ENCODE measurements at places on chromosomes 6 and 20.

DNA sequence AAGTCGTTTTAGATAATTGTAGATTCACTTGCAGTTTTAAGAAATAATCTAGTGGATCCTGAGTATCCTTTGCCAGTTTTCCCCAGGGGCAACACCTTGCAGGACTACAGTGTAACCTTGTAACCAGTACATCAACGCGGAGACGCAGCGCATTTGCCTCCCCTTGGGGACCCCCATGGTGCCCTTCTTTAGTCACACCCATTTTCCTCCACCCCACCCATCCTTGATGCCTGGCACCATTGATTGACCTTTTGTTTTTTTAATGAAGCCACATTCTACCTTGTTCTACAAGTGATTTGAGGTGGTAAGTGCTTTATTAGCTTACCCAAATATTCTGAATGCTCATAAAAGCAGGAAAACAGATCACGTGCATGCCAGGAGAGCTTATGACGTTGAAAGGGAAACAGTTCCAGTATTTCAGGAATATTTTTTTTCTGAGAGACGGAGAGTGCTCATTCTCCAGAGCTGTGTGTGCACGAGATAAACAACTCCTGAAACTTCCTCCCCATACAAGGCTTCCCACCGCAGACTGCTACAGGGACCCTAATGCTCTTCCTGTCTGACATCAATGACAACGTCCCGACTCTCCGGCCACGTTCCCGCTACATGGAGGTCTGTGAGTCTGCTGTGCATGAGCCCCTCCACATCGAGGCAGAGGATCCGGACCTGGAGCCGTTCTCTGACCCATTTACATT lies 35.7 kb downstream of the CDH26 start:
- no peak for DNase-seq

- DNase-seq, result peak; percentile 50
These were observed at the start of gene FOXO3 for GRCh38 chr6:108560463-108561308. Gene FOXO3, plus strand, starts transcription at chr6:108560917. Its CDS starts 292 bp downstream, at chr6:108561209.

DNA sequence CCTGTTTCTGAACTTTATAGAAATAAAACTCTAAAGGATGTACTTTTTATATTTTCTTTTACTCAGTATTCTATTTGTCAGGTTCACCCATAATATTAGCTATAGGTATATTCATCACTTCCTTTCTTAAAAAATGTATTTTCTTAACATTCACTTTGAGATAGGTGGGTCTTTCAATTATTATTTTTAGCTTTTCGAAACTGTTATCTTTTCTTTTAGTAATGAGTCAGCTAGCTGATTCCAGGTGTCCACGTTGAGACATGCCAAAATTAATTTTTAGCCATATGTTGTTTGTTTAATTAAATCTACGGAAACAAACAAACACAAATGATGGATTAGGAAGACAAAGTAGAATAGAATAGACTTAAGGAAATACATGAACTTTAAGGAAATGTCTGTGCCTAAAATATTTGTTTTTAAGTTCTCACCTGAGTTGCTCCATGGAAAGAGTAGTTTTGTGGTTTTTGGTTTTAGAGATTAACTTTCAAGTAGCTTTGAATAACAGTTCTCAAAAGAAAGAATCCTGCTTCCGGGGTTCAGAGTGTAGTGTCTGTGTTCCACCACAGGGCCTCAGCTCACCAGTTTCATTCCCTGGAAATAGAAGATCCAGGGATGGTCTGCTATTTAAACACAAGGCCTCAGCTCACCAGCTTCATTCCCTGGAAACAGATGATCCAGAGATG lies 435.0 kb downstream of the HAO1 start:
- DNase-seq, result no peak

DNA sequence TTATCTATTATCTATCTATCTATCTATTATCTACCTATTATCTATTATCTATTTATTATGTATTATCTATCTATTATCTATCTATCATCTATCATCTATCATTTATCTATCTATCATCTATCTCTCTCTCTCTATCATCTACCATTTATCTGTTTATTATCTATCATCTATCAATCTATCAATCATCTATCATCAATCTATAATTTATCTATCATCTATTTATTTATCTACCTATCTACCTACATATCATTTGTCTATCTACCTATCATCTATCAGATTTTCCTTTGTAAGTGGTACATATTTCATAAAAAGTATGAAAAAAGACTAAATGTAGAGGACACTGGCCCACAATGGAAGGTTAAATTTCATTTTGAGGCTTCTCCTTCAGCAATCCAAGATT lies 212.1 kb upstream of the EXOC2 start:
- no peak for DNase-seq

DNA sequence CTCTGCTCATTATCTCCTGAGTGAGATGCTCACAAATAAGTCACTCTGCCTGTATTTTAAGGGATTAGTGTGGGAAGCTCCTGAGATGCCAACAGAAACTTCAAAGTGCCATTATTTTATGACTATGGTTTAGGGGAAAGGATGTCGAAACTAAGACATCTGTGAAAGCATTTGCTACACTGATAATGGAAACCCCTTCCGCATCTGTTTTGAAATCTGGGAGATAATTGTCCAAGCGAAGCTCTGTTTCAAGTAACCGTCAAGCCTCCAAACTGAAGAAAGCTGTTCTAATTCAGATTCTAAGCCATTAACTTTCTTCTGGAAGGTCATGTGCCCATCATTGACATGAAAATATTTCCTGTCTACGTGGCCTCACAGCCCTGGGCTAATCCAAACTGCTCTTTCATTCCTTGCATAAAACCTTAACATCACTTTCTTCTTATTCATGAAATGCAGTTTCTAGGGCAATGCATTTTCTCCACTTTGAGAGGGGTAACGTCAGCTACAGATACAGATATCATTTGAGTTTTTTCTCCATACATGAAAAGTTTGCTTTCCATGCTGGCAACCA lies 932.0 kb downstream of the C6orf118 start:
- no peak for DNase-seq

DNA sequence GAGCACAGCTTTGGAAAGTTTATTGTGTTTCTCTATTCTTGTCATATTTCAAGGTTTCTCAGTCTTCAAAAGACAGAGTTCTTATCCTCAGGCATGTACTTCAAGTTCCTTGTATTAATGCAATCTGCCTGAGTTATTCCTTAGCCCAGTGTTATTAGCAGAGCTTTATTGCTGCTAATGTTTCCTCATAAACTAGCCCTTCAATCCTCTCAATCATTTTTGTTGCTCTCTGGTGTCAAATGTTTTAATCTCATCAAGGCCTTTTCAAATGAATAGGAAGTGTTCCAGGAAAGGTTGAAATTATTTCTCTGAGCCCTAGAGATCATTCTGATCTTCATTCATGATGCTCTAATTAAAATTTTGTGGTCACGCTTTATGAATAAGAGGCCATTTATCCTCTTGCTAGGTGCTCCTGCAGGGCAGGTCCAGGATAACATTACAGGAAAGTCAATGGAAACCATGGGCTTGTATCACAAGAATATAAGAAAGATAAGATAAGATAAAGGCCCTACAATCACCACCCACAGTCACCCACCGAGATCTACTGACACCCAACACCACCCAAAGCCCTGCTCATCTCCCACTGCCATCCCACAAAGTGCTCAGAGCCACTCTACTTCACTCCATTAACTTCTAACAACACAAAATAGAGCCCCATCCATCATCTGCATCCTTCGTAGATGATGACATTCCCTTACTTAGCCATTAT lies 125.9 kb downstream of the COL9A1 start:
- DNase-seq, result no peak
